ENCODE measurements at places on chromosomes 4 and X.

- DNase-seq, result no peak
Measured at GRCh38 chrX:154317391-154317995, 21.9 kb downstream of the TKTL1 start.

- no peak for DNase-seq
Measured at GRCh38 chr4:3267576-3268394, 18.8 kb downstream of the MSANTD1 start.

DNA sequence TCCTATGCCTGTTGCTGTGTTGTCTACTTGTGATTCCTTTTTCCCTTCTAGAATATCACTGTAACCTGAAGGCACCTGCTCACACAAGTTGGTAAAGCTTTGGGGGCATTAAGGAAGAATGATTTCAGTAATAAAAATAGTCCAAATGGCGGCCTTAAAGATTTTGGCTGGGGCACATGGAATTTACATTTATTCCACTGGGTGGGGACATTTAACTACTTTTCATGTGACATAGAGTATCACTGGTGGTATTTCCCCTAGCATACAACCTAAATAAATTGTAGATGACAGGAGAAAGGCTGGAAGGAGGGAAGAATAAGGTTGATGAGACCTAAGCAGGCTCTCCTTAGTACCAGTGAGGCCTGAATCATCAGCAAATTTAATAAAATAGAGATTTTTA, 121.8 kb upstream of the EDA2R start:
- no peak for DNase-seq

- no peak for DNase-seq
Measured at GRCh38 chr4:15884666-15885065, 53.9 kb downstream of the FGFBP1 start.

GRCh38 chrX:107154787-107155620, 36.4 kb upstream of the RBM41 start:
- DNase-seq, result no peak

GRCh38 chr4:38132107-38132673, 172.0 kb downstream of the PTTG2 start:
- no peak for DNase-seq

GRCh38 chrX:107601326-107601725, 27.0 kb upstream of the PRPS1 start:
- DNase-seq, result no peak

DNA sequence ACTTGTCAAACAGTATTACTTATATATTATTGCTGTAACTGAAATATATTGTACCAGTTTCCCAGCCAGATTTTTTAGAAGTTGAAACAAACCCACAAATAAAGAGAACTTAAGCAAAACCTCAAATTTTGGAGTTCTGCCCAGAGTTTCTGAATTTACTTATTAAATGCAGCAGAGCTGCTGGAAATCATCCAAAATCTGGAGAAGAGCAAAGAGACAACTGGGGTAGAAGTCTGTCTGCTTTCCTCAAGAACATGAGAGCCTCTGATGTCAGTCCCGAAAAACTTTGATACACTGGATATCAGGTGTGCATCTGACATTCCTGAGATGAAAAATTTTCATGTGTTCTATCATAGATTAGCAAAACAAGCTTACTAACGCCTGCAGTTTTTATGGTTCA, 325.9 kb downstream of the NR3C2 start:
- no peak for DNase-seq

GRCh38 chrX:27728291-27728690, 79.5 kb upstream of the MAGEB10 start:
- DNase-seq, result no peak

GRCh38 chr4:43680421-43680820, 768.2 kb downstream of the KCTD8 start:
- DNase-seq, result no peak

DNA sequence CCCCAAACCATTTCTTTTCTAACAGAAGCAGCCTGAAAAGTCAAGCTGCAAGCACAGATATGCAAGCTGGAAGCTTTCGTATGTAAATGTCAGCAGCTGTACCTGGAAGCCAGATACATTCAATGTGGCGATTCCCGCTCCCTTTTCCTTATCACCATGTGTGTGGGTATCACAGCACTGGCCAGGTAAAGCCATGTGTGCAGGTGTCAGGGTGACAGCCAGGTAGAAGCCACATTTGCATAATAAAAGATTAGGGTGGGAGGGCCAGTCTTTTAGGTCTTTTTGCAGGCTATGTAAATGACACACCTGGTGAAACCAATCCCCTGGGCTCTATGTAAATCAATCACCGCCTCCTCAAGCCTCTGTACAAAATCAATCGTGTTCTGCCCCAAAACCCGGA, 50.1 kb downstream of the RXFP1 start:
- no peak for DNase-seq

DNA sequence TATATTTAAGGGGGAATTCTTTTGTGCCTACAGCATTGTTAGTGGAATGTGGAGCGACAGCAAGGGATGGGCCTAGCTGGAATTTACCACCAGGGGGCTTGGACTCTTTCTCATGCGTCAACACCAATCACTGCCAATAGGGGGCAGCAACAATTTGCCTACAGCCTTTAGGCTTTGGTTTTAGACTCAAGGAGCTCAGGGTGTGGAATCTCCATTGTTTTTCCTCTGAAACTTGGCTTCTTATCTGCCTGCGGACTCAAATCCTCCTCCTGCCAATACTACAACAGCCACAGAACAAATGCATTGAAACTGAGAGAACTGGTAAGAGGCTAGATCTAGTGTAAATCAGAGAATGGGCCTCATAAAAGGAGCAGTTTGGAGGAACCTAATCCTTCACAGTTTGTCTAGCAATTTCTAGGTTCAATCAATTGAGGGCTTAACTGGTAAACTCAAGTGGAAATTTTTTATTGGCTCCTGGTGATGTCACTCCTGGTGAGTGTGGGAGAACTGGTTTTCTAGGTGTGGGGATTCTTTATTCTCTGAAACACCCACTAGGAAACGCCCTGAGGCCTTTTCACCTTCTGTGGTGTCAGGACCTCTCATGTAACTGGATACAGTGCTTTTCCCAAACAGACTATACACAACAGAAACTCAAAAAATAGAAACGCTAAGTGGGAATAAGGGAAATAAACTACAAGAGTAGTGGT, 27.9 kb upstream of the TMSB4X start:
- DNase-seq, result peak; percentile 40

- no peak for DNase-seq
Measured at GRCh38 chrX:112571388-112571787, 108.3 kb downstream of the LHFPL1 start.

DNA sequence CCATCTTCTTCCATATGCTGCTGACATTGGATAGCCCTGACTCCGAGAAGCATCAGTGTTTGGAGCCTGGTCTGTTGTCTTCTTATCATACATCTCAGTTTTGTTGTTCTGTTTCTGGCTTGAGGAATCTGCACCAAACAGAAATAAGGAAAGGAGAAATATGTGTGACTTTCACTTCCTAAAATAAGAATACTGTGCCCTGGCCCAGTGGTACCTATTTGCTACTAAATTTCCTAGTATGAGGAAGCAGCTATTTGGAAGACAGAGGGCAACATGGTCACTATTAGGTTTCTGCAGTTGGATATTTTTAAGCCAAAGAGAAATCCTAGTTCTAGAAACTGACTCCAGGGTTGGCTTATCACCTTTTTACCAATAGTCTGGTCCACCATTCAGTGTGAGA, 16.8 kb downstream of the CT47C1 start:
- no peak for DNase-seq

DNA sequence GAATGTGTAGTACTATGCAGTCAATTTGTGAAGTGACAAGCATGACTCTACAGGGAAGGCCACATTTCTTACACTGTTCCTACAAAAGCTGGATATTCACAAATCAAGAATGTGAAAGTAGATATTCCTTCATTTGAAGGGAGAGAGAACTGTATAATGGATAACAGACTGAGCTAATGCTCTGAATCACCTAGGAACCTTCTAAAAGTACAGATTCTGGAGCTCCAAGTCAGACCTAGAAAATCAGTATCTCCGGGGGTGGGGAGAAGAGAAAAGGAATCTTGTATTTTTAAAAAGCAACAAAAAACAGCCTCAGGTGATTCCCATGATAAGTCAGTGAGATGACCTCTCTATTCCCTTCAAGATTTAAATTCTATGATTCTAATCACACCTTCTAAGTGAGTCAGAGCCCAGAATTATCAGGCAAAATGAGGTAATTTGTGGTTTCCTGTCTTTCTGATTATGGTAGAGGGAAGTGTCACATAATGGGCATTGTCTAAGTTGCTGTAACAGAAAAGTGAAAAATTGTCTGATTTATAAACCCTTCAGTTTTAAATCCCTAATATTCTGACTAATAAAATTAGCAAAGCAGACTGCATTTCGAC, 80.9 kb downstream of the IL21 start:
- DNase-seq, result no peak

DNA sequence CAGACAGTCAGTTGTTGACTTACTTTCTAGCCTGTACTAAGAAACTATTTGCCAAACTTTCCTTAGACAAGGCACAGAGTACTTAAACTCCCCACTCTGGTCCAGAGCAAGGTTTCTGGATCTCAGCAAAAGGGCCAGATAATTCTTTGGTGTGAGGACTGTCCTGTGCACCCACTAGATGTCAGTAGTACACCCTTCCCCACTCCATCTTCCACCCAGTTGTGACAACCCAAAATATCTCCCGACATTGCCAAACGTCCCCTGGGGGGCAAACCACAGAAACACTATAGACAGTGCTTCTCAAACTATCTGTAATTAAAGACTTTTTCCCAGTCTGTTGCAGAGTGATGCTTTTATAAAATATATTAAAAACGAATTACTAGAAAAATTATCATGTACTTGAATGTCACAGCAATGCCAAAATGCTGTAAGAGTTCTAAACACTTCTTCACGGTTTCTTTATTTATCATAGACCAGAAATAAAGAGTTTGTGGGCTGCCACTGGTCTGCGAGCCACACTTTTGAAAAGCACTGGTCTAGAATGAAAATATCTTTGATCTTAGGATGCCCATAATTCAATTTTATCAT, 203.5 kb downstream of the PRDM5 start:
- no peak for DNase-seq

DNA sequence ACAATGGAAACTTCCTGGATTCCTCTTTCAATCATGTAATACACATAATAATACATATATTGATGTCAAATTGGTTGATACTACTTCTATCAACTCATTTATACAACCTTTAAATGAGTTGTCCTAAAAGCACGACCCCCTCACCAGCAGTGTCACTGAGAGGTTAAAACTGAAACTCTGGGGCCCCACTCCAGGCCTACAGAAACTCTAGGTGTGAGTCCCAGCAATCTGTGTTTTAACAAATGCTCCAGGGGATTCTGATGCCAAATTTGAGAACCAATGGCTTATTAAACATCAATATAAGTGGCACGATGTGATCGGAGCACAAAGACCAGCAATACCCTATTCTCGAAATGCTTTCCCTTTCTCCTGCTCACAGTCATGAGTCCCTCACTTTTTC, 47.9 kb downstream of the ATP8A1 start:
- DNase-seq, result no peak

- DNase-seq, result peak; percentile 79
Measured at GRCh38 chr4:22515888-22516541, at the start of gene ADGRA3. Gene ADGRA3 (minus strand): TSS chr4:22516066. CDS start chr4:22515784, 282 bp downstream.

DNA sequence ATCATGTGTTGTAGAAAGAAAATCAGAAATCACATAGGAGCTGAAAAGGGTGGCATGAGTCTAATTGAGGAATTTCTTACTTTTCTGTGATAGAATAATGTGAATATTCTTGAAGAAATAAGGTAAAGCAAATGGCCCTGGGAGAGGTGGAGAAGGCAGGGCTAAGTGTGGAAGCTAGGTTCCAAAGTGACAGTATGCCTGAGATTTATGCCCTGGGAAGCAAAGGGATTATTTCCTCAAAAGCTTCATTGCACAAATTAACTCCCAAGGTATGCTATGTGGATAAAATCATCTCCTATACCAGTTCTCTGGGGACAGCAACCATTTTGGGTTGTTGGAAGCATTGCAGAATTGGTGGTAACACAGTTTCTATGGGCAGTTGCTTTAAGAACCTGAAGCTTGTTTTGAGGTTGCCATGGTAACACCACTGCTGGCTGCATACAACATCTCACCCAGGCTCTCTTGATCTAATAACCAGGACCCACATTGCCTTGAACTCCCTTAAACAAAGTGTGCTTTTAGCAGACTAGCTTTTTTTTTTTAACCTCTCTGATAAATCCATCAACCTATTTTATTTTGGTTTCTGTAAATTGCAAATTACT, 21.0 kb downstream of the MAOA start:
- no peak for DNase-seq

DNA sequence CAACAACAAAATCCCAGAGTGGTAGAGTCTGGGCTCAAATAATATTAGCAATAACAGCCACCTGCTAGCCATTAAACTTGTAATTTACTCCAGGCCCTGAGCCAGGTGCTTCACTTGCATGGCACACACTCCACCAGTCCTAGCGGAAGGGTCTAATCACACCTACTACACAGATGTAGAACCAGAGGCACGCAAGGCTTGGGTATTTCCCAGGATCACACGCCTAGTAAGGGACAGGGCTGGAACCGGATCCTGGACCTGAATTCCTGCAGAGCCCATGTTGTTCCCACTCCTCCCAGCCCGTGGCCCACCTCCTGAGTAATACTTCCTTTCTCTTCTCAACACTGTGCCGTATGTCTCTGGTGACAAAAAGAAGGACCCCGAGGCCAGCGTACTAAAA, 5.7 kb downstream of the MAGEA1 start:
- DNase-seq, result no peak

GRCh38 chrX:85870585-85870984, 176.8 kb downstream of the CHM start:
- no peak for DNase-seq

GRCh38 chr4:158617956-158618355, 53.7 kb downstream of the C4orf46 start:
- DNase-seq, result no peak

DNA sequence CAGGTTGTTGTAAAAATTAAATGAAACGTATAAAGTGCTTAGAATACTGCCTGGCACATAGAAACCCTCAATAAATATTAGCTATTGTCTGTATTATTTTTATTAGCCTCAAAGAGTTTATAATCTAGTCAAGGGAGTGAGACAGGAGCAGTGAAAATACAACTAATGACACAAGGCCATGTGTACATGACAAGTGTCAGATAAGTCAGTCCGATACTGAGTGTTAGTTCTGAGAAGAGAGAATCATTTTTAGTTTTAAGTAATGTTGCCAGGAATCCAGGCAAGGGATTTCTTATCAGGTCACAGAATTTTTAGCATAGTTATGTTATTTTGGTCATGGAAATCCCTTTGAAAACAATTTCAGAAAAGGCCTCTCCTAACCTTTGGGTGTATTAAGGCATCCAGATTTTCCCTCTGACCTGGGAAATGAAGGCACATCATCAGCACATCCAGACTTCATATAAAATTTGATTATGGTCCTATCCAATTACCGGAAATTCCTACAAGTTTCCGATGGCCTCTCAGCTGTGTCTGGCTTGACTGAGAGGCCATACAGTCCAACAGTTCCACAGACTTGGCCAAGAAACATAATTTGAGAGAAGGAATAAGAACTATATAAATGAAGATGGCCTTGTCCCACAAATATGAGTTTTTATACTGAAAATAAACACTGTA, 35.7 kb downstream of the PPARGC1A start:
- no peak for DNase-seq

Data from left ventricle myocardium inferior (tissue), 1 donor.